ENCODE measurements at places on chromosomes 12 and 14.

DNA sequence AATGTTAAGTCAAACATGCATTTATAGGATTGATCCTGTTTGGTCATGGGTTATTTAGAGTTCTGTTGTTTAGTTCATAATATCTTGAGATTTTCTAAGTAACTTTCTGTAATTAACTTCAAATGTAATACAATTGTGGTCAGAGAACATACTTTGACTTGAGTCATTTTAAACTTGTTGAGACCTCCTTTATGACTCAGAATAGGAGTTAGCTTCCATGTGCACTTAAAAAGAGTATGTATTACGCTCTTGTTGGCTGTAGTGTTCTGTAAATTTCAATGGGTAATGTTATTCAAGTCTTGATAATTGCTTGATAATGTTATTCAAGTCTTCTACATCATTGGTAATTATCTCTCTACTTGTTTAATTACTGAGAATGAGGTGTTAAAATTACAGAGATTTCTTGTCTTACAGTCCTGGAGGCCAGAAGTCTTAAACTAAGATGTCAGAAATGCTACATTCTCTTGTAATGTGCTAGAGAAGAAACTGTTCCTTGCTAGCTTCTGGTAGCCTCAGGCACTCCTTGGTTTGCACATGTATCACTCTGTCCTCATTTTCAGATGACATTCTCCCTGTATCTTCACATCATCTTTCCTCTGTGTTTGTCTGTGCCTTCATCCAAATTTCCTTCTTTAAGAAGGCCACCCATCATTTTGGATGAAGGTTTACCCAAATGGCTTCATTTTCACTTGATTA lies 197.3 kb downstream of the TMTC3 start:
- DNase-seq, result no peak

GRCh38 chr14:22163051-22163450 lies 426.0 kb downstream of the DAD1 start:
- no peak for DNase-seq

GRCh38 chr12:2449586-2449985 lies 345.2 kb upstream of the FKBP4 start:
- DNase-seq, result no peak

- no peak for DNase-seq
Observed at GRCh38 chr12:5889381-5890047, 55.5 kb downstream of the ANO2 start.

GRCh38 chr12:93315907-93316622 lies 61.7 kb upstream of the NUDT4 start:
- DNase-seq, result no peak

DNA sequence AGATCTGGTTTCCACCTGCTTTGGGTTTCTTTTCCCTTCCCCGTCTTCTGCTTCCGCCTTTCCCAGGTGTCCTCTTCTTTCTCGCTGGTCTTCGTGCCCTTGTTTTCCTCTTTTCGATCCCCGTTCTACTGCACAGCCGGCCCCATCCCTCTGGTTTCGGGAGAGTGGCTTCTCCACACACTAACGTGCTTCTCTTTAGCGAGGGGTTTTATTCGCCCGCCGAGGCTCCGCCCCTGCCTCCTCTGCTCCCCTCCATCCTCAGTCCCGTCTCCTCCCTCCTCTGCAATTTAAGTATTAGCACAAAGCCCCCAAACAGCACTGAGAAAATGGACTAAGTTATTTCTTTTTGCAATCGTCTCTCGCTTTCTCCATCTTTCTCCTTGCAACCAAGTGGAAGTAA lies at the start of gene SLC7A8:
TSS of gene SLC7A8 (minus strand) at position 182 of the 400 bp plus-strand sequence. CDS start 746 bp downstream, outside the sequence.
- DNase-seq, result no peak

DNA sequence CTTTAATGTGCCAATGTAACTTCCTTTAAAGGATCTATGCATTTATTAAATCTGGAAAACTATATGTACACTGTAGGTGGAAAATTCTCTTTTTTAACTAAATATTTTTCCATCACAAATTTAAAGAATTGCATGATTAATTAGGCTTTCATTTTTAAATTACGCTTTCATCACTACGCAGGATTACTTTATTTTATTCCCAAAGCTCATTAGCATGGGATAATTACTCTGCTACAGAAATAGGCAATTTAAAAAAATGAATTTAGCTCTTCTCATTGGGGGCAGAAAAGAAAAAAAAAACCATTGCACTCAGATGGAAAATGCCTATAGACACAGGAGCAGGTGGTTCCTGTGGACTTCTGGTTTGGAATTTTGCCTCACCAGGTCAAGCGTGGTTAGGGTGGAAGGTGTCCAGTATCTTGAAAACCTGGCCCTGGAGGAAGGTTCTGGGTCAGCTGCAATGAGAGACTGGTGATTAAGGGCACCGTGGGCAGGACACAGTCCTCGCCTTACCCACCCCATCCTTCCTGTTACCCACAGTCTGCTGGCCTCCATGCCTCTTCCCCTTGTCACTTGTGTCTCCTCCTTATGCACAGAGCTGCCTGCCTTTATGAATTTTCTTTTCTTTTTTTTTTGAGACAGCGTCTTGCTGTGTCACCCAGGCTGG lies 17.3 kb upstream of the RIN3 start:
- no peak for DNase-seq

DNA sequence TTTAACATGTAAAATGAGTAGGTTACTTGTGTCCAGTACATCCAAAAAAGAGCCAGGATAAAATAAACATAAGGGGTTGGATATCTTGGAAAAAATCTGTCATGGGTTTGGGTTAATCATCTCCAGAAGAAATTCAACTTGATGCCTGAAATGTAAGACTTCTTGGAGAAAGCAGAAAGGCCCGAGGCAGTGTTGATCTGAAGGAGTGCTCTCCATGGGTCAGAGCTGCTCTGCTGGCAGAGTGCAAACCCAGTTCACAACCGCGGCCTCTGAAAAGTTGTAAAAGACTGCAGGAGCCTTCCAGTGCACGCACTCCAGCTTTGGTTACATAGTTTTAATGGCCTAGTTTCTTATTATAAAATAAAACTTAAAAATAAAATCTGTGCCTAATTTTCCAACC lies 97.3 kb upstream of the ALX1 start:
- DNase-seq, result no peak

DNA sequence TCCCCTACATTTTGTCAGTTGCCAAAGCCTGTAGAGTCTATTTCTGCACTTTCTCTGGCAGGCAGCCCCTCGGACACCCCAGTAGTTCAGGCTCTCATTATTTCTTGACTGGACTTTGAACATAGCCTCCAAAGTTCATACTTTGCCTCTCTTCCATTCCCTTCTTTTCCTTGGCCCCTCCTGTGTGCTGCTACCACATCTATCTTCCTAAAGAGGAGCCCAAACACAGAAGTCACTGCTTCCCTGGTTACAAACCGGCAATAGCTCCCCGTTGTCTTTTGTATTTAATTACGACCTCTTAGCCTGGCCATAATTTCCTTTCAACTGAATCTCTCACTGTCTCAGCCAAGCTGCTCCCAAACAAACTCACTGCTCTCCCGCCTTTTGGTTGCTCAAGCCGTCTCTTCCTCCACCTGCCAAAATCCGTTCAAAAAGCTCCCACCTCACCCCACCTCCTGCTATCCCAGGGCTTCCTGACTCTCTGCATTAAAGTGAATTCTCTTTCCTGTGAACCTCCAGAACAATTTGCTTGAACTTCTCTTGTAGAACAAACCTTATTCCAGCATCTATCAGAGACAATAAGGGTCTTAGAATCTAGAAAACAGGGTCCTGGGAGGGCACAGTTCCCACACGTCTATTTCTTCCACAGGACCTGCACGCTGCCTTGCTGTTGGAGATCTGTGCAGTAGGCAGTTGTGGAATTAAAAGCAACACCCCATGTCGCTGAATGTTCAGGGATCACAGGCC lies 46.9 kb downstream of the PRMT8 start:
- DNase-seq, result no peak

- no peak for DNase-seq
Observed at GRCh38 chr12:89087149-89087825, 265.0 kb downstream of the DUSP6 start.

- DNase-seq, result no peak
Observed at GRCh38 chr14:100813291-100813690, 12.6 kb upstream of the MEG3 start.

- DNase-seq, result no peak
Observed at GRCh38 chr12:96375841-96376604, 24.2 kb downstream of the CDK17 start.

GRCh38 chr12:3332188-3332587 lies 158.8 kb upstream of the PRMT8 start:
- DNase-seq, result no peak

DNA sequence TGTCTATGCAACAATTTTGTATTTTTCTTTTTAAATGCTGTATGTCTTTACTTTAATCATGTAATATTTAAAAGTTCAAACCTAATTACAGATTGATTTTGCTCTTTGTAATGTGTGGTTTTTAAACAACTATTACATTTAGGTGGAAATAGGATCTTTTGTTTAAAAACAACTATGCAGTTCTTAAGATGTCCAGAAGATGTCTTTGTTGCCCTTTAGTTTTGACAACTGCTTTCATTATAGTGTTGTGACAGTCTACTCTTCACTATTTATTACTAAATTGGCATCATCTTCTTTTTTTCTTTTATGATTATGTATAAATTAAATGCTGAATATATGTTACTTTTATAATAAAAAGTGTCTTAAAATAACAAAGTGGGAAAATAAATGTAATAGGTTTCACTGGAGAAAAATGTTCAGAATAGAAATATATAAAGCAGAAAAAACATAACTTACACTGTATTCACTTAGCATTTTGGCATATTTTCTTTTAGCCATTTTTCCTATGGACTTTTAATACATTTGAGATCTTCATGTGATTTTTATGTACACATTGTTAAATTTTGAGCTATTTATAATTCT lies 27.1 kb upstream of the PCNX4 start:
- DNase-seq, result no peak

- no peak for DNase-seq
Observed at GRCh38 chr14:36755756-36756155, 94.1 kb downstream of the PAX9 start.

GRCh38 chr12:19842116-19842515 lies 402.8 kb downstream of the AEBP2 start:
- DNase-seq, result no peak

DNA sequence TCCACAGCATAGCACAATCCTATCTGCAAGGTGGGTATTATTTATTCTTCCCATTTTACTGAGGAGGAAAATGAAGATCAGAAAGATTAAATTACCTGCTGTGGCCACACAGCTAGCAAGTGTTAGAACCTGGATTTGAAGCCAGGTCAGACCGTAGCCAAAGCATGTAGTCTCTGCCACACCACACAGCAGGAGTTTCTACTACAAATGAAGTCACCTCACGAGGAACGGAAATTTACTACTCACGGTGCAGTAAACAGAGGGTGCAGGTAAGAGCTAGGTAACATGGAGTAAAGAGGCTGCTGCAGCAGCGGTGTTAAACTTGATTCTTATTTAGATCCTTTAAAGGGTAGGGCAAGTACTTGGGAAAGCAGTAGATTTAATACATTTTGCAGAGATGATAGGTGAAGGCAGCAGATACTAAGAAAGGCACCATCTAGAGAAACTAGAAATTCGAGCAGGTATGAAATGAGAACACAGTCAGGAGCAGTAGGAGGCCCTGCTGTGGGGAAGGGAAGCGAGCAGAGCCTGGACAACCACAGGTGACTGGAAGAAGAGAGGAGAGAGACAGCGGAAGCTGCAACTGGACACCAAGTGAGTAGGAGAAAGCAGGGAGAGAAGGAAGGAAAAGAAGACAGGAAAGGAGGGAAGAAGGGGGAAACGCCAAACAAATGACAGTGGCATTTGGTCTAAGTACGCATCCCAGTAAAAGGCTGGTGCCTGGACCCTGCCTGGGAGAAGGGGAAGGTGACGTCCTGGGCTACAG lies 21.5 kb downstream of the SPTB start:
- no peak for DNase-seq

- no peak for DNase-seq
Observed at GRCh38 chr12:105993766-105994555, 144.8 kb downstream of the NUAK1 start.

DNA sequence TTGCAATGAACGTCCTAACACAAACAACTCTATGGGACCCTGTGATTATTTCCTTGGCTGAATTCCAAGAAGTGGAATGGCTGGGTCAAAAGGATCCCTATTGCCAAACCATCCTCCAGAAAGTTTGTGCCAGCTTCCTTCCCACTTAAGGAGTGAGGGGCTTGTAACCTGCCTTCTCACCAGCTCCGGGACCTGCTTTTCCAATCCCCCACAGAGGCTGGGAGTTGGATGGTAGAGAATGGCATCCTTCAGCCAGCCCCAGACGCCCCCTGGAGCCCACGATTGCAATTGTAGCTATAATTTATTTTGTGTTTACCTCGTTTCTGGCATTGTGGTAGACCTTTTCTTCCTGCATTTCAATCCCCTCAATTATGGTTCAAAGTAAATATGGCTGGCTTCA lies 9.7 kb upstream of the ZDHHC22 start:
- DNase-seq, result no peak

DNA sequence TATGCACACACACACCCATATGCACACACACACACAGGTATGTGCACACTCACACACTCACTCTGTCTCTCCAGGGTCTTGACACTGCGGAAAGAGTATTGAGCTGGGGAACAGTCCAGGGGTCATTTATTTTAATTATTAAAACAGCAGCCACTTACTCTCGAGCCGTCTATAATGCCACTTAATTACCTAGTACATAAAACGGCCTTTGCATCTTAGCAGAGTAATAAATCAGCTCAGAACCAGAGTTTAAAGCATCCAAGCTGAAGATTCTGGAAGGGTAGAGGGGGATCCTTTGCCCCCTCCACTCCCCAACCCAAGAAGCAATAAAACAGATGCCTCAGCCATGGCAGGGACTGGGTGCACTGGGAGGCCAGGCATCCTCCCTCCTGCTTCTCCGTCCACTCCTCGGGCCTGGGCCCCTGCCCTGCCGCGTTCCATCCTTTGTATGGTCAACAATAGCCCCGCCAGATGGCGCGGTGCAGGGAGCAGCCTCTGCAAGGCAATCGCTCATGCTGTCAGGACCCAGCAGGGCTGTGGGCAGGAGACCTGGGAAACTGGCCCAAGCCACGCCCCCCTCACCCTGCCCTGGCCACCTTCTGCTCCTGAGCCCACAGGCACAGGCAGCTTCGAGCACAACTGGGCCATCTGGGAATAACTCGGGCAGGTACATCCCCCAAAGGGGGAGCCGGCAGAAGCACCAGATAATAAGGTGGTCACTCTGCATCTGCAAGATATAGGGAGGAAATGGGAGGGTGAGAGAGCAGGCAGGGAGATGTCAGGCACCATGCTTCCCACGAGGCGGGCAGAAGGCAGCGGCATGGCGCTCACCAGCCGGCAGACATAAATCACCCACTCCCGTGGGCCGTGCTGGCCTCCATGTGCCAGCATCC lies 40.9 kb downstream of the CCDC85C start:
- no peak for DNase-seq

DNA sequence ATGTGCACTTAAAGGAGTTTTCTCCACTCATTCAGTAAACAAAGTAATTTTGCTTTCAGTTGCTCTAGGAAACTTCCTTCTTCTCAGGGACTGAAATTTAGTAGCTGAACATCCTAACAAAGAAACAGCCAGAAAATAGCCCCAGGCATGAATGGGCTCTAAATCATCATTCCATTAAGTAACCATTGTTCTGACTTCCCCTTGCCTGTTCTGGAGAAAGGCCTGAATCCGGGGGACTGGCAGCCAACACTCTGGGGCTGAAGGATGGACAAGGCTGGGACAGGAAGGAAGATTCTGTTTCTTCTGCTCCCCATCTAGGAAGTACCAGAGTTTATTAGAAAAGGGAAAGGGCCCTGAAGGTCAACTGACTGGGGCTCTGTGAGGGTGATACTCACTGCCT lies 104.5 kb downstream of the ESRRB start:
- no peak for DNase-seq

All from esophagus squamous epithelium (tissue), 5 donors.